Stimulated activated CD4-positive, alpha-beta T cell treated with anti-CD3 and anti-CD28 coated beads, TNF-alpha, amount 100 ng/mL, for 4 hours (primary cell): ENCODE measurements at places on chromosomes 1 and 21.

- no peak for DNase-seq
These were observed 136.3 kb downstream of the ACTL8 start for GRCh38 chr1:17891205-17892110.

- no peak for DNase-seq
These were observed at the start of gene NEXN for GRCh38 chr1:77888081-77888780. NEXN (plus strand) TSS chr1:77888624; CDS start chr1:77916107, 27,483 bp downstream.

GRCh38 chr1:227542153-227543120, 20.9 kb upstream of the ZNF678 start:
- peak; percentile 79 for DNase-seq

DNA sequence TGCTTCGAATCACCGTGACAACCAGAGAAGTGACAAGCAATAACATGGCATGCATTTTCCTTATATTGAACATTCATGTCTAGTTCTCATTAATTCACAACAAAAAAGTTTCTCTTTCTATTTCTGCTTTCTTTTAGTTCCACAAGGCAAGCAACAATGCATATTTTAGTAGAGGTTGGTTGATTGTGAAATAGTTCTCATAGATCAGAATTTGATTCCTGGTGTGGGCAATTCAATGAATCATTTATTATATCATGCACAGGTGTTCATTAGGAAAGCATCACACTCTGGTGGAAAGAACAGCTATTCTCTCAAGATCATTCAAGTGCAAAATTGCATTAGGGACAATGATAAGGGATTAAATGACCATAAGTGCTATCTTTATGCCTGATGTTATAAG, 980.9 kb downstream of the BRINP3 start:
- no peak for DNase-seq

DNA sequence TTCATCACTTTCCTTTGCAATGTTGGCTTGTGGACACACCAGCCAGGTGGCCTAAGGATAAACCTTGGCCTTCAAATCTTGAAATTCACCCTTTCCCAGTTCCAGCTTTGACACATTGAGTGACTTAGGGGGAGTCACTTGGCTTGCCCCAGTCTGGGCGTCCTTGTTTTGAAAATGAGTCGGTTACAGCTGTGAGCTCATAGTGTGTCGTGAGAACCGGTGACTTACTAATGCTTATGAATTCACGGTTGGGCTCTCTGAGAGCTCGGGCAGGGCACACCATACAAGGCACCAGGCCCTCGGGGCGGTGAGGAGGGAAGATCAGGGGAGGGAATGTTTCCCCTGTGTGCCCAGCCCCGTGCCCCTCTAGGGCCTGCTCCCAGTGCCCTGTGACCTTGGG, 126.9 kb upstream of the TMPRSS2 start:
- no peak for DNase-seq

DNA sequence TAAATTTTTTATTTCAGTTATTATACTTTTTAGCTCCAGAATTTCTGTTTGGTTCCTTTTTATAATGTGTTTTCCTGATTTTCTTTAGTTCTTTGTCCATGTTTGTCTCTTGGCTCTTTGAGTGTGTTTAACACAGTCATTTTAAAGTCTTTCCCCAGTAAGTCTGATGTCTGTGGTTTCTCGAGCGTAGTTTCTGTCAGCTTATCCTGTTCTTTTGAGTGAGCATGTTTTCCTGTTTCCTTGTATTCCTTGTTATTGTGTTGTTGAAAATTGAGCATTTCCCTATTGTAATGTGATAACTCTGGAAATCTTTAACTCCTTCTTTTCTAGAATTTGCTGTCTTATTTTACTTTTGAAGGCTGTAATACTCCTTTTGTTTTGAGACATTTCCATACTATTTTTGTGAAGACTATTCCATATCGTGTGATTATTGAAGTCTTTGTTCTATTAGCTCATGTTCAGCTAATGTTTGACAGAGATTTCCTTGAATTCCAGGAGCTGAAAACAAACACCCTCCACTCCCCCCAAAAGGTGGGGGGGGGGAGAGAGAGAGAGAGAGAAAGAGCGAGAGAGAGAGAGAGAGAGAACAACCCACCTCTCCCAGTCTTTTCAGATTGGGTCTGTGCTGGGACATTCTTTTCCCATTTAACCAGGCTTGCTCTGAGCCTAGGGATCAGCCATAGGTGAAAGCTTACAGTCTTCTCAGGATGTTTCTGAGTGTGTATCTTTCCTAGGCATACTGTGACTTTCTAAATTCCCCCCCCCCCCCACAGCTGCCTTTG, 38.3 kb downstream of the SDCCAG8 start:
- DNase-seq: no peak

GRCh38 chr1:44652445-44653106, 21.7 kb downstream of the TMEM53 start:
- DNase-seq: peak; percentile 73
